SIG-M5 (cell line): ENCODE measurements at places on chromosomes 1 and 21.

DNA sequence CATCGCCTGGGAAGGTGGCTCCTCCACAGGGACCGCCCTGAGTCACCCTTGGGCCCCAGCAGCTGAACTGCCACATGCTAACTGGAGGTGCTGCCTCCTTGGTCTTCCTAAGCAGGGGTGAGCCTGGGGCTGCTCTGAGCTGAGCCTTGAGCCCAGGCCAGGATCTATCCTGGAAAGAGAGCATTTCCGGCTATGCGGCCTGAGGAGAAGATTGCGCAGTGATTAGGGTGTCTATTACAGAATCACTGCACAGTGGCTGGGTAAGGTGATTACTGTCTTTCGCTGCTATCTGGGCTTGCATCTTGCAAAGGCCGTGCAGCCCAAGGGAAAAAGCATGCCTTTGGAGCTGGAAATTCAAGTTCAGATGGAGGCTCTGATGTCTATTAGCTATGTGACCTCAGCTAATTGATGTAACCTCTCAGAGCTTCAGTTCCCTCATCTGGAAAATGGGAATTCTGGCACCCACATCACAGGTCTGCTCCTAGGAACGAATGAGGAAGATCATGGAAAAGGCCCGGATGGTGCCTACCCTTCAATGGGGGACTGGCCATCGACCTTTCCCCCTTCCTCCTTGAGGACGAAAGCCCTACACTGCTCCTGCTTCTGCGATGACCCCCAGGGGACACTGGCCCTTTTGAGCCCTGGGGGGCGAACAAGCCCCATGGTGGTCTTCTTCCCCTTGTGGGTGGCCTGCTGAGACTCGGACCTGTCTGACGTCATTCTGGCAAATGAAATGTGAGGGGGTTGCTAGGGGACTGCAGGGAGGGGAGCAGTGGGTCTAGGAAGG lies 38.0 kb downstream of the GPR161 start:
- no peak for DNase-seq

DNA sequence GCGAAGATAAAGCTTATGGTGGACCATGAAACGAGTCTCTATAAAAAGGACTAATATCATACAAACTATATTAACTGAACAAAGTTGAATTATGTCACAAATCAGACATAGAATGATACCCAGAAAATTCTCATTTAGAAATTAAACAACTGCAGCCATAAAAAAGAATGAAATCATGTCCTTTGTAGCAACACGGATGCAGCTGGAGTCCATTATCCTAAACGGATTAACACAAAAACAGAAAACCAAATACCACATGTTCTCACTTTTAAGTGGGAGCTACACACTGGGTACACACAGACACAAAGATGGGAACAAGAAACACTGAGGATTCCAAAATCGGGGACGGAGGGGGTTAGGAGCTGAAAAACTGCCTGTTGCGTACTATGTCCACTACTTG lies 11.5 kb downstream of the COP1 start:
- no peak for DNase-seq

GRCh38 chr21:43364261-43364510 lies 62.7 kb downstream of the SIK1 start:
- no peak for DNase-seq

DNA sequence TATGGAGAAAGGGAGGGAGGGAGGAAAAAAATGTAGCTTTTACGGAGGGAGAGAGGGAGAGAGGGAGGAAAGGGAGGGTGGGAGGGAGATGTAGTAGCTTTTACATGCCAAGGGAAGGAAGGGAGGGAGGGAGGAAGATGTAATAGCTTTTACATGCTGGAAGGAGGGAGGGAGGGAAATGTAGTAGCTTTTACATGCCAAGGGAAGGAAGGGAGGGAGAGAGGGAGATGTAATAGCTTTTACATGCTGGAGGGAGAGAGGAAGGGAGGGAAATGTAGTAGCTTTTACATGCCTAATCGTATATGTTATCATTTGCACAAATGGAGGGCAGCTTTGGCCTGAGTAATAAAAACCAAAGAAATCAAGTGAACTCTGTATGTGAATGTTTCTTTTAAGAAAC lies 35.6 kb downstream of the EEIG2 start:
- no peak for DNase-seq

DNA sequence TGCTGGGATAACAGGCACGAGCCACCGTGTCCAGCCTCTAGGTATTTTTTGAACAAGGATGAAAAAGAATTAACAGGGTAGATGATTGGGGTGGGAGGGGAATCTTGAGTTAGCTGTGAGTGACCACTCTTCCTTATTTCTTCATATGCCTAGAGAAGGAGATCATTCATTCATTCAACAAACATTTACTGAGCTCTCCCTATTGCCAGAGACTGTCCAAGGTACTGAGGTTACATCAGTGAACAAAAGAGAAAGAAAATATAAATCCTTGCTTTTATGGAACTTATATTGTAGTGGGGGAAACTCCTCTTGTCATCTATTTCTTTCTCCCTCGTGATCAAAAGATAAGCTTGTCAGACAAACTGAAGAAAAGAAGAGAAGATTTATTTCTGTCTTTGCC lies 62.9 kb downstream of the S1PR1 start:
- DNase-seq: no peak

- no peak for DNase-seq
Observed at GRCh38 chr1:229092377-229093237, 178.3 kb upstream of the RAB4A start.

DNA sequence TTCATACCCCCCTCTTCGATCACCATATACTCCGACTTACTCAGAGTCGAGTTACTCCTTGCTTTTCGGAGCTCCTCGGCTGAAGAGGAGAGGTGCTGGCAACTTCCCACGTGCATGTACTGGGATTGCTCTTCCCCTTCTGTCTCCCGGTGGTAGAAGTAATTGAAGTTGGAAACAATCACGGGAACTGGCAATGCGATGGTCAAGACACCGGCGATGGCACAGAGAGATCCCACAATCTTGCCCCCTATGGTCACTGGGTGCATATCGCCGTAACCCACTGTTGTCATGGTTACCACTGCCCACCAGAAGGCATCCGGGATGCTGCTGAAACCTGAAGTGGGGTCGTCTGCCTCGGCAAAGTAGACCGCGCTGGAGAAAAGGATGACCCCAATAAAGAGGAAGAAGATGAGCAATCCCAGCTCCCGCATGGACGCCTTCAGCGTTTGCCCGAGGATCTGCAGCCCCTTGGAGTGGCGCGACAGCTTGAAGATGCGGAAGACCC lies 1.5 kb downstream of the KCNA3 start:
- DNase-seq: no peak

GRCh38 chr21:27631471-27631870 lies 664.6 kb upstream of the ADAMTS5 start:
- DNase-seq: no peak

GRCh38 chr21:35108887-35109286 lies 59.8 kb upstream of the RUNX1 start:
- no peak for DNase-seq

- no peak for DNase-seq
Observed at GRCh38 chr1:17067465-17068240, 13.8 kb upstream of the SDHB start.

DNA sequence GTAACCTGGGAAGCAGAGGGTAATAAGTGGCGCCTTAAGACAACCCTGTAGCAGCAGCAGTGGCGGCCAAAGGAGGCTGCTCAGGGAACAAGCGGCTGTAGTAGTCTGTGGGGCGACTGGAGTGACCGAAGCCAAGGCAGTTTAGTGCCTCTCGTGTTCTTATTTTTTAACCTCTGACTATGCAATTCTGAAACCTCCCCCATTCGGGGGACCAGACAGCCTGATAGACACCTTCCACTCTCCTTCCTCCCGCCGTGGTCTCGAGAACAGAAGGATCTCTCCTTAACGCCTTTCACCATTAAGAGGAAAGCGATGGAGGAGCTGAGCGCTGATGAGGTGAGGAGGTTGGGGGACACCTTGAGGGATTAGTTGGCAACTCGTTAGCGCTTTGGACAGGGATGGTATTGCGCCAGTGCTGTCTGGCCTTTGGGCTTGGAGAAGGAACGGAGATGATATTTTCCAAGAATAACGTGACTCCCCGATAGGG lies 644 bp downstream of the UBE4B start:
- DNase-seq: no peak

DNA sequence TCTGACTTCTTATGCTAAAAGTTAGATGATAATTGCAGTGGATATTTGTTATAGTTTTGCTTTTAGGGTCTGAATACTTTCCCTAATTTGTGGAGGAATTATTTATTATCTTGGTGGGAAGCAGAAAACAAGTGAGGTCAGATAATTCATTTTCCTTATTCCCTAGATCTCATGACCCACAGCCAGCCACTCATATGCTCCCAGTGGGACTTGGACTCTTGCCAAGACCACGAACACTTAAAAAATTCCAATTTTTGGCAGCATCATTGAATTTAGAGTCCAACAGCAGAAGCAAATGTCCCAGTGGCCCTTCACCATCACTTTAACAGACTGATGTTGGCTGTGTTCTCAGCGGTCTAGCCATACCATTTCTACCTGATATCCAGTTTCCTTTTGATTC lies 204.2 kb downstream of the HMCN1 start:
- DNase-seq: no peak

DNA sequence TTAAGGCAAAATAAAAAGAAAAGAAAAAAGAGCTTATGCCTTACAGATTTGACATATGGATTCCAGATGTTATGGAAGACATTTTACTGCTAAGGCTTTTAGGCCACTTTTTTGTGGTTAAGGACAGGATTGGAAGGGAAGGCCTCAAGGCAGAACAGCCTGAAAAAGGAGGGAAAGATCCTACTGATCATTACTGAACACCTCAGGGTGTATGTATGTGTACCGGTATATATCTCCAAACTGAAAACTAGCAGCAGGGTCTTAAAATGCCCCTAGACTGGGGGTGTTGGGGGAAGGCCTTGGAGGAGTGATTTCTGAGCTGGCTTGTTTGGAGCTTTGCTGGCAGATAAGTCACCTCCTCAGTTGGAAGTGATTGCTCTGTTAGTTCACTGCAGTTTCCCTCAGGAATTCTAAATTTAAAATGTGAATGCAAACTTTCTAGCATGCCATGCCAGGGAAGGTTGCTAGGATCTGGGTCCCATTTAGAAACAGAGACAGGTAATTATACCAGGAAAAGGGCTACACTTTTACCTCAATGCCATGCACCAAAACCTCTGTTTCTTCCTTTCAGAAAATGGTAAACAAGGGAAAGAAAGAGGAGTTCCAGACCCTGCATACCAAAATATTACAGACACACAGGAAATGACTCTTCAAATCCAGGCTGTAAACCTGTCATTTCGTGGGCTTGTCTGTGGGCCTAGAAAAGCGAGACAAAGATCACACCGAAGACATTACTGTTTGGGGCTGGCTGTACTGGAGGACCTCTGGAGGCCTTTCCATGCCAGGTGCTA lies 15.0 kb downstream of the C1orf52 start:
- no peak for DNase-seq

DNA sequence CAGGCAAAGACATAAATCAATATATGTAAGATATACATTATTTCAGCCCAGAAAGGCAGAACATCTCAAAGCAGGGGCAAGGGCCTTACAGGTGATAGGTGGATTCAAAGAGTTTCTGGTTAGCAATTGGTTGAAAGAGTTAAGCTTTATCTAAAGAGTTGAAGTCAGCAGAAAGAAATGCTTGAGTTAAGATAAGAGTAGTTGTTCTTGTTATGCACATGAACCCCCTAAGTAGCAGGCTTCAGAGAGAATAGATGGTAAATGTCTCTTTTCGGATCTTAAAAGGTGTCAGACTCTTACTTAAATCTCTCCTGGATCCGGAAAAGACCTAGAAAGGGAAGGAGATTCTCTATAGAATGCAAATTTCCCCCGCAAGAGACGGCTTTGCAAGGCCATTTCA lies 8.3 kb upstream of the ZBTB40 start:
- DNase-seq: no peak

DNA sequence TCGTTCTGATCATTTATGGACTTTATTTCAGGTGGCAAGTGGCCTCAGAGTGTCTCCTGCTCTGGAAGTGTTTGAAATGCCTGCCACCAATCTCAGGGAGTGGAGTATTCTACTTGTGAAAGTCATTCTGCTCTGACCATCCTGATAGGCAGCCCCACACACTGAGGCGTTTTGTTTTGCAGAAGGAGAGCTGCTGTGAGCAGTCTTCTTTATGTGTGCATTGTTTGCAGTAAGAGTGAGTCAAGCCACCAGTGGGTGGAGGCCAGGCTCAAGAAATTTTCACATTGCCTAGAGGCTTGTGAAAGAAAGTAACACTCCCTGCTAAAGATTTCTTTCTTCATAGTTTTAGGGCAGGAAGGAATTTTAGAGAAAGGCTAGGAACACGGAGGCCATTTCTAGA lies 204.4 kb downstream of the SLC35F3 start:
- no peak for DNase-seq

- no peak for DNase-seq
Observed at GRCh38 chr21:17422931-17423330, 89.9 kb upstream of the CXADR start.

- DNase-seq: no peak
Observed at GRCh38 chr1:182146286-182146685, 84.8 kb upstream of the ZNF648 start.

DNA sequence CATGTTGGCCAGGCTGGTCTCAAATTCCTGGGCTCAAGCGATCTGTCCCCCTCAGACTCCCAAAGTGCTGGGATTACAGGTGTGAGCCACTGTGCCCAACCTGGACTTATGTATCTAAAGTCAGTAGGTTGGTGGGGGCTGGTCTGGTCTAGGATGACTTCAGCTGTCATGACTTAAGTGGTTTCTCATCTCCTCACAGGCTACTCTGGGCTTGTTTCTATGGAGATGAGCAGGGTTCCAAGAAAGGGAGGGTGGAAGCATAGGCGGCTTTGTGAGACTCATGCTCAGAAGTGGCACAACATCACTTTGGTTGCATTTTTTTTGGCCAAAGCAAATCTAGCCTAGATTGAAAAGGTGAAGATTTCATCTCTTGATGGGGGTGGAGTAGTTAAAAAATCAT lies 115.9 kb upstream of the IVNS1ABP start:
- no peak for DNase-seq

GRCh38 chr1:205376739-205377138 lies 20.0 kb upstream of the KLHDC8A start:
- DNase-seq: no peak

DNA sequence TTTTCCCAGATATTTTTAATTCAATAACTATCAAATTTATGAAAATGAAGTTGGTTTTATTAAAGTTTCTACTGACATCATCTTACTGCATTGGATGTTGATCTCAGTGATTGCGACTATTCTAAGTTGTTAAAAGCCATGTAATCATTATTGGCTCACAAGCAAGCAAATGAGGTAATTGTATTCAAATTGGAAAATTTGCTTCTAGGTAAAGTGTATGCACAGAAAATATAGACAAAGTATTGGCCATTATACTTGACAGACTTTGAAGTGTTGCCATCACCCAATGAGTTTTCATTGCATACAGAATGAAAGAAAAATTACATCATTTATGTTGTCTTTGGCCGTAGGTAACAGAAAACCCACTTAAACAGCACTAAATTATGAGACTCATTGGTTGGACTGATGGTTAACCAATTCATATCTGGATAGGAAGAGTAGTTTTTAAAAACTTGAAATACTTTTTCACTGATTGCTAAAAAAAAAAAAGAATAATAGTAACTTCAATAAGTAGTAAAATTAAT lies 299.2 kb downstream of the USP25 start:
- no peak for DNase-seq

- DNase-seq: no peak
Observed at GRCh38 chr1:64546013-64546412, 76.1 kb downstream of the CACHD1 start.

- DNase-seq: no peak
Observed at GRCh38 chr1:107557095-107557494, 407.9 kb downstream of the VAV3 start.

GRCh38 chr1:6603915-6604558 lies 1.4 kb upstream of the KLHL21 start:
- no peak for DNase-seq
